GM12878 (cell line): ENCODE measurements at places on chromosomes 2 and 18.

DNA sequence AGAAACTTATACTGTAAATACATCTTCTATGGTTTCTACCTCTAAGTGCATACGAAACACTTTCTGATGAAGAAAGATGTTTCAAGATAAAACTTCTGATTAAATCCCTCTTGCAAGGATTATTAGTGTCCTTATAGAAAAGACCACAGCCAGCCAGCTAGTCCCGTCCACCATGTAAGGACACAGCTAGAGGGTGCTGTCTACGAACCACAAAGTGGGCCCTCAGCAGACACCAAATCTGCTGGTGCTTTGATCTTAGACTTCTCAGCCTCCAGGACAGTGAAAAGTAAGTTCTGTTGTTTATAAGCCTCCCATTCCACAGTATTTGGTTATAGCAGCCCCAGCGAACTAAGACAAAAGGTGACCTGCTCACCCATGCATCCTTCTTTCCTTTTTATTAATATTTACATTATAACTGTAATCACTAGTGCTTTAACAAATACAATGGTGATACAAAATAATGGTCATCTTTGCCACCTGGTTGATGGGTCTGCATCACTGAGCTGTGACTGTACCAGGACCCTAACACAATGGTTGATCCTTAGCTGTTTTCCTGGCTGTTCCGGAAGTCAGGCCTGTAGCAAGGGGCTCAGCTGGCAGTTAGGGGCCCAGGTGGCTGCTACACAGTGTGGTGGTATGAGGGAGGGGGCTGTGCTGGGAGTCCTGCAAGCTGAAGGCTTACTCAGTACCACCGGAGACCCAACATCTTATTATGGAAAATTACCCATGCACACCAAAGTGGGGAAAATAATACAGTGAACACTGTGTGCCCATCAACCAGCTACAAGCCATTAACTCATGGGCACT, 108.5 kb upstream of the SMAD7 start:
- DNase-seq = no peak

DNA sequence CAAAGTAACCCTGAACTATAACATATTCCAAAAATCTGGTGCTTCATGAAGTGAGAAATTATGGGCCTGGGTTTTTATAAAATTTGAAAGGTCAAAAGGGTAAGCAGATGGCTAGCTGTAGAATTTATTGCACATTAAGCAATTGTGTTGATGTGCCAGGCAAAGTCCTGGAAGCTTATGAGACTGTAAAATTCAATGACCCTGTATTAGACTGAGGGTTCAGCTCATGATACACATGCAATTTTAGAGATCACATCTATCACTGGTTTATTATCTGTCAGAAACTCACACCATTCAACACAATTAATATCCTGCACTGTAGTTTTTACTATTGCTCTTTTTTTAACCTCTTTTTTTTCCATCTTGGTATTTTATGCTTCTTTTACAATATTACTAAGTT, 1162.6 kb upstream of the SLC39A10 start:
- no peak for DNase-seq

GRCh38 chr2:204545861-204546735, 823 bp downstream of the PARD3B start:
- no peak for DNase-seq

DNA sequence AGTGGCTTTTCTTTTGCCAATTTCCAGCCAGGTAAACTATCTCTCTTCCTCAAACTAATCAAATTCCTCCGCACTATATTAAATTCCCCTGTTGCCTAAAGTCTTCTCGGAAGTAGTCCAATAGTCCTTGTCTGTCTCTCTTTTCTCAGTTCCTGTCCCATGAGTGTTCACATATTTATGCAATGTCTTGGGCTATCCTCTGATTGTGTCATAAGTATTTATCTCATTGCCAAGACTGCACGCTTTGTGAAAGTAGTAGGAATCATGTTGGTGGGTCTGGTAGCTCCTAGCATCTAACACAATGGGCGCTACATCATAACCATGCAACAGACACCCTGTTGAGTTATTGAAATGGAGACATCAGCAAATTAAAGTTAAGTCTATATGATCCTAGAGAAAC, 59.9 kb upstream of the POU3F3 start:
- no peak for DNase-seq

- DNase-seq = no peak
Observed at GRCh38 chr2:233681521-233682099, at the start of gene UGT1A7. UGT1A7 (plus strand) TSS chr2:233681901; CDS start chr2:233681938, 37 bp downstream.

GRCh38 chr2:177633111-177633510, 240.5 kb downstream of the AGPS start:
- DNase-seq = no peak

GRCh38 chr2:128195435-128195984, 104.5 kb downstream of the UGGT1 start:
- no peak for DNase-seq

DNA sequence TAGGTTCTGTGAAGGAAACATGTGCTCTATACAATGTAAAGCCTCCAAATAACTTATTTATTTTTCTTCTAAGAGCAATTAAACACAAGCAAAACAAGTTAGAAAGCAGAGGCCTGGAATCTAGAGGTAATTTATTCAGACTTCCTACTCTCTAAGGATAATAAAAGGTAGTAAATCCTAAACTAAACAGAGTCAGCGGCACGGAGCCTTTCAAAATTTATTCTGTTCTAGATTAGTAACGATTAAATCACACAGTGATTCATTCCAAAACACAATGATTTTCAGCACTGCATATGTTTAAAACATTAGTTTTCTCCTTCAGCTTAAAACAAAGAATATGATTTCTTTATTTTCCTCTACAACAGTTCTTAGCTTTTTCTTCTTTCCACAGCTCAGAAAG, 160.9 kb downstream of the FBXO15 start:
- no peak for DNase-seq

DNA sequence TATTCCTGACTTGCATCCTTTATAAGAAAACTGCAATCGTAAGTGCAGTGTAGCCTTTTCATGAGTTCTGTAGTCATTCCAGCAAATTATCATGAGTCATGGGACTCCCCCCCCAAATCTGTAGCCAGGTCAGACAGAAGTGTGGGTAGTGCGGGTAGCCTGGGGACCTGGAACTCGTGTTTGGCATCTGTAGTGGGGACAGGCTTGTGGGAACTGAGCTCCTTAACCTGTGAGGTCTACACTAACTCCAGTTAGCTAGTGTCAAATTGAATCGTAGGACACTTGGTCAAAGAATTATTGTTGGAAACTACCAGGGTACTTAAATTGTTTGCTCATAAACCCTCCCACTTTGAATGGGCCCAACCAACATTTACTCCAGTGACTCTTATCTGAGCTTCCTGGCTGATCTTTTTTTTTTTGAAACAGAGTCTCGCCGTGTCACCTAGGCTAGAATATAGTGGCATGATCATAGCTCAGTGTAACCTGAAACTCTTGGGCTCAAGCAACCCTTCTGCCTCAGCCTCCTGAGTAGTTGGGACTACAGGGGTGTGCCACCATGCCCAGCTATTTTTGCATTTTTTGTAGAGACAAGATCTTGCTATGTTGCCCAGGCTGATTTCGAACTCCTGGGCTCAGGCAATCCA, 12.4 kb downstream of the PFN4 start:
- no peak for DNase-seq

- DNase-seq = no peak
Observed at GRCh38 chr2:113324684-113325160, 46.0 kb upstream of the PAX8 start.

DNA sequence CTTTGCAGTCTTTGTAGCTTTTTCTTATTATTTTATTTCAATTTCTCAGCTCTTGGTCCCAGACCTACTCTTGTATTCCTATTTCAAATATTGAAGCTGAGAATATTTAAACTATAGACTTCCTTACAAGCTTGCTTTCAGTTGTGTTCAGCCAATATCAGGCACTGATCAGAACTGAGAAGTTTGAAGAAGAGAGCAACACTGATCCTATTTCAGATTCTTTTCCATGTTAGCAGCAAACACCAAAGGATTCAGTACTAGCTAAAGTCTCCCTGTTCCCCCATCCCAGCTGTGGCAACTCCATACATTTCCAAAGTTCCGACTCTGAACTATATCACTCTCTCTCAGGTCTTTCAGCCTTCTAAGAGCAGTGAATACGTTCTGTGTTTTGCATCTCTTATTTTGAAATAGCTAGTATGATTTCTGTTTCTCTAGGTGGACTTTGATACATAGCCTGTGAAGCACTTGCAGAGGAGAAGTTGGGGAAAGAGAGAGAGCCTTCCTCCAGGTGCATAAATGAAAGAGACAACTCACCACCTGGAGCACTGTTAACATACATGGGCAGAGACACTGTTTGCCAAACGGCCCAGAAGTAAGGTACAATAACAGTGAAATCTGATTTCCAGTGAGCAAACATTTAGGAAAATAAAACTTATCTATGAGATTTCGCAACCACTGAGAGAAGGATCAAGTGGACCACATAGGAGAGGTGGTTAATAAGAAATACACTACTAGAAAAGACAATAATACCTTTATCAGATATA, 135.0 kb upstream of the ZNF804A start:
- DNase-seq = no peak

DNA sequence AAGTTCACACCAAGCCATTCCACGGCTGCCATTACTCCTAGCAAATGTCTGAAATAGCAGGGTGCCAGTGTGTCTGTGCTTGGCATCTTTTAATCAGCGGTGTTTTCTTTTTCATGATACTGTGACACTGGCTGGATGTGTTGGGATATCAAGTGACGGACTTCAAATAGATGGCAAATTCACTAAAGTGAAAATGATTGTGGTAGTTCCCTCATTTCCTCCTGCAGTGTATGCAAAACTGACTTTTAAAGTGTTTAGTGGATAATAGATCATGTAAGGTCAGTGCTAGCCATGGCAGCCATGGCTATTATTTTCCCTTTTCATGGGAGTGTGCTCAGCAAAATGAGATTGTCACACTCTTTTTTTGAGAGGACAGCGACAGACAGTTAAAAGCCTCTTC, 261.5 kb upstream of the SIX3 start:
- DNase-seq = no peak

DNA sequence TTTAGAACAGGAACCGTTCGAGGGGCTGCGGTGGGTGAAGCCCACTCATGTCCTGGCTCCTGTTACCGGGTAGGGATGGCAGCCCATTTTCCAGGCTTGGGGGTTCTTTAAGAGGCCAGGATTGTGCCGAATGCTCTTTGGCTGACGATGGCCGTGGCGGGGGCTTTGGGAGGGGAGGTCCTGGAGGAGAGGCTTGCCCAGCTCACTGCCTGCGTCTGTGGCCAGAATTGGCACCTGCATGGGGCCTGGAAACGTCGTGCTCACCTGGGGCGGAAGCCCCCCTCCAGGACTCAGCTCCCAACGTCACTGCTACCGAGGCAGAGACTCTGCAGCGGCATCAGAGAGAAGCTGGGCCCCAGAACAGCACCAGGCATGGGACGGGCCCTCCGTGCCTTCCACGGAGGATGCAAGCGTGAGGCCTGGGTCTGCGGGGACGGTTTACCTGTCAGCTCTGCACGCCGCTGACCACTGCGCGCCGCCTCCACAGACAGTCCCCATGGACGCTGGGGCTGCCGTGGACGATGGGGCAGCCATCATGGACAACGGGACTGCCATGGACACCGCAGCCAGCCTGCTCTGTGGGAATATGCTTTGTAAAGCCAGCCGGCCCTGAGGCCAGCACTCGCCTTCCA, 82.9 kb downstream of the NFATC1 start:
- no peak for DNase-seq

DNA sequence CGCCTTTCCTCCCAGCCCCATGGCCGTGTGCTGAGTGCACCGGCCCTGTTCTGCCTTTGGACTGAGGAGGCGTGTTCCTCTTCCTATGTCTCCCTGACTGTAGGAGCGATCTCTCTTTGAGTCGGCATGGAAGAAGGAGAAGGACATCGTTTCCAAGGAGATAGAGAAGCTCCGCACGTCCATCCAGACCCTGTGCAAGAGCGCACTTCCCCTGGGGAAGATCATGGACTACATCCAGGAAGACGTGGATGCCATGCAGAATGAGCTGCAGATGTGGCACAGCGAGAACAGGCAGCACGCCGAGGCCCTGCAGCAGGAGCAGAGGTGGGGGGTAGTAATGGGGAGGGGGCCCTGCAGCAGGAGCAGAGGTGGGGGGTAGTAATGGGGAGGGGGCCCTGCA, 29.4 kb upstream of the ASB1 start:
- no peak for DNase-seq

GRCh38 chr2:13858626-13859025, 773.9 kb upstream of the LRATD1 start:
- DNase-seq = peak; percentile 3

DNA sequence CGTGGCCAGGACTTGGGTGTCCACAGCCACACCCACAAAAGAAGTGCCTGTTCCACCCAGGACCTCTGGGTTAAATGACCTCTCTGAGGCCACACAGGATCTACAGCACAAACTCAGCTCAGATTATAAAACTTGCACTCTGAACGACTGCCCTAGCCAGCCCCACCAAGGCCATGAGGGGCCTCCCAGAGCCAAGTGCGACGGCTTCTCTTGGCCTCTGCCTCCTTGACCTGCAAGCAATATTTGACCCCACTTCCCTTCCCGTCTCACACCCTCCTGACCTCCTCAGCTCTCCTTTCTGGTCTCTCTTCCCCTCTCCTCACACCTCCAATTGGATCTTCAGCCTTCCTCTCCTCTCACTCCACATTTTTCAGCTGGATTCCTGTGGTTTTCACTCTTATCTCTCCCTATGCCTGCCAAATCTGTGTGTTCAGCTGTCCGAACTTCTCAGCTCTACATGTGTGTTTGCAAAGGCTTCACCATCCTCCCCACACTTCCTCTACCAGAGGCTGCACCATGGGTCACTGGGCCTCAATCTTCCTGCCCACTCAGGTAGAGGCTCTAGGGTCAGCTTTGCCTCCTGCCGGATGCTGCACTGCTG, 25.3 kb upstream of the STEAP3 start:
- DNase-seq = no peak

GRCh38 chr2:128781166-128781565, 462.5 kb upstream of the HS6ST1 start:
- DNase-seq = no peak

GRCh38 chr18:11324956-11325882, 175.8 kb upstream of the PIEZO2 start:
- peak; percentile 63 for DNase-seq

- DNase-seq = no peak
Observed at GRCh38 chr2:233473878-233474277, 92.7 kb downstream of the USP40 start.

GRCh38 chr2:10901160-10901939, 10.4 kb upstream of the KCNF1 start:
- no peak for DNase-seq

DNA sequence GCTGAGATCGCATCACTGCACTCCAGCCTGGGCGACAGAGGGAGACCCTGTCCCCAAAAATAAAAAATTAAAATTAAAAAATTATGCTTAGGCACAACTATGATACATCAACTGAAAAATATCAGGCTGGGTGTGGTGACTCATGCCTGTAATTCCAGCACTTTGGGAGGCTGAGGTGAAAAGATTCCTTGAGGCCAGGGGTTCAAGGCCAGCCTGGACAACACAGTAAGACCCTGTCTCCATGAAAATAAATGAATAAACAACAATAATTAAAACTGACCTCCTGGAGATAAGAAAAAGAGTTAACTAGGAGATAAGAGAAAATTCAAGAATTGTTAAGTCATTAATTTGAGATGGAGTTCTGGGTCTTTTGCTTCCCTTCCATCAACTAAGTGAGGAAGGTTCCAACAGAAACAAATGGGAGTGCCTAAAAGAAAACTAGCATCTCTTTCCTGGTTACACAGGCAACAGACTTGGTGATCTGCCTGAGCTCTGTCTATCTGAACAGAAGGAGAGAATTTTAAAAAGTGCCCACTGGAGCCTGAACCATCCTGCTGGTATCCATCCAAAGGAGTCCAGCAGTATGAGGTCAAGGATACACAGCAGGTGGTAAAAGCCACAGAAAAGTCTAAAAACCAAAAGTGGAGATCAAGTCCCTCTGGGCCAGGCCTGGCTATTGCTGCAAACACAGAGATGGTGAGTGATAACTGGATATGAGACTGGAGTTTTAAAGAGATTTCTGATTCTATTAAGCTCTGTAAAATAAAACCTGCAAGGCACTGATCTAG, 8.8 kb downstream of the PPM1G start:
- DNase-seq = no peak
